ENCODE measurements at places on chromosomes 3 and 15.

GRCh38 chr15:57444877-57445513 lies 68.7 kb downstream of the CGNL1 start:
- DNase-seq = no peak

- no peak for DNase-seq
Observed at GRCh38 chr3:103446953-103447629, 1012.3 kb downstream of the ZPLD1 start.

- no peak for DNase-seq
Observed at GRCh38 chr3:126798521-126798920, 94.5 kb downstream of the CHCHD6 start.

GRCh38 chr15:52527911-52528563 lies 643 bp downstream of the MYO5A start:
- peak; percentile 74 for DNase-seq

- DNase-seq = no peak
Observed at GRCh38 chr15:26032162-26032846, 169.2 kb upstream of the ATP10A start.

DNA sequence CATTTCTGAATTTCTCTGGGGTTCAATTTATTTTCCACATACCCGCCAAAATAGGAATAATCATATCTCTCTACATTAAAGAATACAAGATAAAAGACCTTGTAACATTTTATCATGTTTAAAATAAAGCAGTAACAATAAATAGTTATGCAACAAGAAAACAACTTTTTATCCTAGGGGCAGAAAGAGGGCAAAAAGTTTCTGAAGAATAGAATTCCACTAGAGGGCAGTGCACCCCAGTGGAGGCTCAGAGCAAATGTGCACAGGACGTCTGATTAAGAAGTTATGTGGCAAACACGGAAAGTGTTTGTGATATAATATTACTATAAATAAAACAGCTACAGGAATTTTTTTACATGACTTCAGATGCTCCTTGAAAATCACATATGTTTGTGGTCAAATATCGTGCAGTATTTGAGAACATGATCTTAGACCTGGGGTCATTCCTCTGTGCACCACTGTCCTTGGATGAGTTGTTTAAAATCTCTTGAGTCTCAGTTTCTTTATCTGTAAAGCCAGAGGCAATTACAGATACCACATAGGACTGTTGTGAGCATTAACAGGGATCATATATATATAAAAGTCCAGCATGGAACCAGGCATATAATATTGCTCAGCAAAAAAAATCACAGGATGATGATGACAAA lies 13.2 kb upstream of the PIK3R4 start:
- peak; percentile 26 for DNase-seq

- DNase-seq = no peak
Observed at GRCh38 chr3:66453651-66454463, 47.0 kb downstream of the LRIG1 start.

- no peak for DNase-seq
Observed at GRCh38 chr3:123809597-123809996, 74.5 kb downstream of the MYLK start.

Data from NCI-H526 (cell line).